ENCODE measurements at places on chromosomes 6 and 20.

- DNase-seq: no peak
Observed at GRCh38 chr6:84769306-84769705, 4.9 kb upstream of the TBX18 start.

GRCh38 chr20:50445354-50446151 is 64.6 kb upstream of the PTPN1 start:
- DNase-seq: no peak

DNA sequence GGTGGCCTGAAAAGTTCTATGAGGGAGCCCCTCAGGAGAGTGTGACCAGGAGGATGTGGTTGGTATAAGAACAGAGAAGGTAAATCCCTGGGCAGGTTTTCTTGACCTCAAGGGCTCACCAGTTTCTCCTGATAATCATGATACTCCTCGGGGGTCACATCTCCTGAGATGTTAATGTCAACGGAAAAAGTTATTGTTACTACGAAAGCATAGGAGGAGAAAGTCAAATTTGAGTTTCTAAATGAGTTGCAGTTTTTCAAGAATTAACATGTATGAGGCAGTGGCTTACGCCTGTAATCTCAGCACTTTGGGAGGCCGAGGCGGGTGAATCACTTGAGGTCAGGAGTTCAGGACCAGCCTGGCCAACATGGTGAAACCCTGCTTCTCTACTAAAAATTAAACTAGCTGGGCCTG is 23.4 kb downstream of the MGME1 start:
- no peak for DNase-seq

DNA sequence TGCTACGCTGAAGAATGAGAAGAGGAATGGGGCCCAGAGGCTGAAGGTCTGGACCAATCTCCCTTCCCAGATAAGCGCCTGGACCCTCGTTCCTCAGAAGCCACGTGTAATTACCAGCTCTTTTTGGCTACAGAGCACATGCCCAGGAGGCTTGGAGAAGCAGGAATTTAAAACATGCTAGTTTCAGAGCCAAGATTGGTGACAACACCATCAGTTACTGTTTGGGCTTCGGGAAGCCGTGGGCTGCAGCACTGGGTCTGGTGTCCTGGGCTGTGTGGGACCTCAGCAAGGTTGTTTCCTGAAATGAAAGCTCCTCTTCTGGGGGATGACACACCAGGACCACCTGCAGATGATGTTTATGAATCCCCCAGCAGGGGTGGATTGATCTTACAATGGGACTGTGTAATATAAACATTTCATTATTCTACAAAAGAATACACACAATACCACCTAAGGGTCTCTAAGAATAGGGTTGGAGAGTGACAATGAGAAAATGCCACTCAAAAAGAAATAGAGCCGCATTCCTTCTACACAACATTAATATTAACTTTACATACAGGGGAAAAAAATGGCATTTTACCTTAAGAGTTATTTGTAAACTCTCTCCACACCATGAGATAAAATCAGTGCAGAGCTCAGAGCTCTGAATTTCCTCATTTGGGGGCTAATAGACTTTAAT is 207.8 kb upstream of the FOXQ1 start:
- DNase-seq: no peak

- no peak for DNase-seq
Observed at GRCh38 chr20:36331209-36331608, 25.1 kb downstream of the DLGAP4 start.

GRCh38 chr6:109339906-109340678 is 42.2 kb downstream of the CD164 start:
- no peak for DNase-seq

DNA sequence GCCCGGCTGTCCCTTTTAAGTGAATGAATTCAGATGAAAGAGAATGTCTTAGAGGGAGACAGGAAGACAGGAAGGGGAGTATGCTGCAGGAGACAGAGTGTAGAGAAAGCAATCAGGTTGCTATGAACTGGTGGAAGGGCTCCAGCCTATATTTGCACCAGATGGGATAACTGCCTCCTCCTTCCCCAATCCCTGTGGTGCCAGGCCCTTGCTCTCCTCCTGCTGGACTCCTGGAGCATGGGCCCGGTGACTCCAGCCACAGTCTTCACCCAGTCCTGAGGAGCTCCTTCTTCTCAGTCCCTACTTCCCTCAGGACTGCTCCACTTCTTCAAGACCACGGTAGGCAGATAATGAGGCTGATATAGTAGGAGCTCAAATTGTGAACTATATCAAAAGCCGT is 91.8 kb downstream of the TMEM200A start:
- DNase-seq: no peak

- no peak for DNase-seq
Observed at GRCh38 chr6:30227763-30228487, 14.7 kb upstream of the TRIM26 start.

DNA sequence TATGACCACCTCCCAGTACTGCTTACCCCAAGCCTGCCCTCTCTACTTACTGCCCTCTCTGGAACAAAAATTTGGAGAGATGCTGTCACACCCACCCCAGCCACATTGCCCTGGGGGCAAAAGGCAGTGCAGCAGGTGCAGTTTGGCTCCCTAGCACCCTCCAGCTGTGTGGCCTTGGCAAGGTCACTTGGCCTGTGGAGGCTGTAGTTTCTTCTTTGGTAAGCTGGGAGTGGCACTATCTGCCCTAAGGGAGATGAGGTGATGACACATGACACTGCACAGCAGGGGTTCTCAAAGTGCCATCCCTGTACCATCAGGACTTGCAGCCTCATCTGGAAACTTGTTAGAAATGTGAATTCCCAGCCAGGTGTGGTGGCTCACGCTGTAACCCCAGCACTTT is 44.8 kb downstream of the TAF8 start:
- DNase-seq: no peak

DNA sequence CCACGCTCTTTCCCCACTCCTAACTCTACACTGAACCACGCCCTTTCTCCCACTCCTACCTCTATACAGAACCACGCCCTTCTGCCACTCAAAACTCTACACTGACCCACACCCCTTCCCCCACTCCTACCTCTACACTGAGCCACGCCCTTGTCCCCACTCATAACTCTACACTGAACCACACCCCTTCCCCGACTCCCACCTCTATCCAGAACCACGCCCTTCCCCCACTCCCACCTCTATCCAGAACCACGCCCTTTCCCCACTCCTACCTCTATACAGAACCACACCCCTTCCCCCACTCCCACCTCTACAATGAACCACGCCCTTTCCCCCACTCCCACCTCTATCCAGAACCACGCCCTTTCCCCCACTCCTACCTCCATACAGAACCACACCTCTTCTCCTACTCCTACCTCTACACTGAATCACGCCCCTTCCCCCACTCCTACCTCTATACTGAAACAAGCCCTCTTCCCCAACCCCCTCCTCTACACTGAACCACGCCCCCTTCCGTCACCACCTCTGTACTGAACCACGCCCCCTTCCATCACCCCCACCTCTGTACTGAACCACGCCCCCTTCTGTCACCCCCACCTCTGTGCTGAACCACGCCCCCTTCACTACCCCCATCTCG is 10.1 kb downstream of the PXMP4 start:
- DNase-seq: no peak

GRCh38 chr6:100035873-100036653 is 42.0 kb upstream of the MCHR2 start:
- no peak for DNase-seq

- no peak for DNase-seq
Observed at GRCh38 chr6:166636934-166637333, 9.9 kb upstream of the RPS6KA2 start.

DNA sequence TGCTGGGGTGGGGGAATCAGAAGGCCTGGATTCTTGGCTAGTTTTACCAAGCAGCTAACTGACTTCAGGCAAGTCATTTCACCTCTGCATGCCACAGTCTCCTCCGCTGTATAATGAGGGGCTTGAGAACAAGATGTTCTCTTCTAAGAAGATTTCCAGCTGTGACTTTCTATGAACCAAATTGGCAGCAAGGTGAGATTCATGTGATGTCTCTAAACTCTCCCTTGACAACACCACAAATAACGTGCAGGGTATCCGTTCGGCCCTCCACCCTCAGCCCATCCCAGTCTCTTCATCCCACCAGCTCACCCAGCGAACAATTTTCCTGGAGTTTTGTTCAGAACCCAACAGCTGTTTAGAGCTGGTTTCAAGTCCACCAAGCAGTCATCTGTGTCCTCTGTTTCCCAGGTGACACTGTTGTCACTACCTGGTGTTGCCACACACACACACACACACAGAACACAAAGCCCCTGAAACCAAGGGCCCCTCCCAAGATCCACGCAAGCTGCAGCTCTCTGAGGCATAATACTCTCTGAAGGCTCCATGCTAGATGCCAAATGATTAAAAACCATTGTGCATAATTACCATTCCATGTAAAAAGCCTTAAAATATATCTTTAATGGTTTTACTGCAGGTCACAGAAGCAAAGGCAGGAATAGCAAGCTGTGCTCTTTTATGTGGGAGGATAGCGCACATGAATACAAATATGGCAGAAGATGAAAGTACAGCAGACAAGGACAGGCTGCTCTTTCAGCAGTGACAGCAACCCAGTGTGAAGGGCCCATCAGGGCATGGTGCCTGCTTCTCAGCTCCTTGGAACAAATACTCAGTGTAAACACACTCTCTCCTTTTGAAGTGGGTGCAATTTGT is 48.2 kb downstream of the ARHGAP18 start:
- no peak for DNase-seq

- no peak for DNase-seq
Observed at GRCh38 chr20:35077341-35077740, 15.3 kb downstream of the TRPC4AP start.

- no peak for DNase-seq
Observed at GRCh38 chr20:21395666-21396598, 1.4 kb downstream of the NKX2-4 start.

- DNase-seq: peak; percentile 29
Observed at GRCh38 chr20:53547664-53548239, 45.9 kb downstream of the ZNF217 start.

- DNase-seq: no peak
Observed at GRCh38 chr20:35917077-35917476, 37.2 kb downstream of the SCAND1 start.

- DNase-seq: no peak
Observed at GRCh38 chr6:112781241-112781640, 434.1 kb downstream of the RFPL4B start.
